PC-3 (cell line): ENCODE measurements at places on chromosomes 6 and 20.

- DNase-seq: peak; percentile 63
These were observed 64.9 kb upstream of the BHLHE23 start for GRCh38 chr20:63071541-63072181.

GRCh38 chr6:41371461-41371991 is 36.1 kb downstream of the NCR2 start:
- no peak for DNase-seq

GRCh38 chr6:27866357-27867050 is 45.7 kb downstream of the OR2B2 start:
- no peak for DNase-seq

GRCh38 chr20:47061549-47061948 is 166.9 kb downstream of the EYA2 start:
- DNase-seq: no peak

- DNase-seq: no peak
These were observed 155.2 kb downstream of the ZDHHC14 start for GRCh38 chr6:157536223-157536545.

GRCh38 chr6:35343835-35344550 is 1.6 kb downstream of the PPARD start:
- DNase-seq: no peak

DNA sequence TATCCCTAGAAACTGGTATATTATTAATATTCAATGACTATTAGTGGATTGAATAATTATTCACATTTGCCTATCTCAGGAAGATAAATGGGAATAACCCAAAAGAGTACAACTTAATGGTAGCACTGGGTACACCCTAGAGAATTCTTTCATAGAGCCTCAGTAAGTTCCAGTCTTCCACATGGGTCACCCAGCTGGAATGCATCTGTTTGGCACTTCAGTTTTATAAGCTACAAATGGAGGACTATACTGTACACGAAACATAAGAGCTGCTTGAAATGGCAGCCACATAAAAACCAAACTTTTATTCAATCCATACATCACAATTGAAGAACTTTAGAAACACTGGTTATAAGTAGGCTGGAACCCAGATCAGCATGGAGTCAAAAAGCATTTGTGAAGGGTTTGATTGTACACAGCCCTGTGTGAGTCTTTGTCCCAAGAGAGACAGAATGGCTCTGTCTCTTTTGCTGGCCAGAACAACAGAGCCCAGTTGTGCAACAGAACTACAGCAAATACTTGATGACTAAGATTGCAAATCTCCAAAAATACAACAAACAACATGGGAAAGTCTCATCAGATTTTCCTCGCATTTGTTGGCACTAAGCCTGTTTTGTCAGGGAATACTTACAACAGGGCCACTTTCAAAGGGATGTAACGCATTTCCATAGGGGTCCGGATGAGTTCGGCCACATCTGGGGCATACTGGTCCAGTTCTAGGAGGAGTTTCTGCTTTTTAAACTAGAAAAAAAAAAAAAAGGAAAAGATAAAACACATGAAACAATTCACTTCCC is 39.5 kb downstream of the PIGU start:
- DNase-seq: peak; percentile 39

DNA sequence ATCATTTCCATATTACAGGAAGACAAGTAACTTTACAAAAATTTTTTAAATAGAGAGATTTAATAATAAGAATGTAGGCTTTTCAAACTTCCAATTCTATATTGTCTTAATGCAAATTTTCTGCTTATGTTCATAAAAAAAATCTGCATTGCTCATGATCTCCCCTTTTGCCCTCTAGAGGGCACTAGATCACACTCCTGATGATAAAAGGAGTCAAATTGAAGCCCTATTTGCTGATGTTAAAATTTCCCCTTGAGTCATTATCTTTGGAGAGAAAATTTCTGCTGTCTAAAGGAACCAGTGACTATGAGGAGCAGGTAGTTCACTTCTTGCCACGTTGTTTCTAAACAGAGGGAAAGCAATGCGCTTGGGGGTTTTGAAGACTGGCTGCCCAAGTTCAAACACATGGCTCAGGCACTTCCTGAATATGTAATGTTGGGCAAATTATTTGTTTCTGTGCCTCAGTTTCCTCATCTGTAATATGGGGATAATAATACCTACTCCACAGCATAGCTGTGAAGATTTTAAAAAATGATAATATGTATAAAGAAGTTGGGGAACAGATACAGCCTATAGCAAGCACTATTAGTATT is 874.2 kb downstream of the TFAP2A start:
- peak; percentile 81 for DNase-seq

DNA sequence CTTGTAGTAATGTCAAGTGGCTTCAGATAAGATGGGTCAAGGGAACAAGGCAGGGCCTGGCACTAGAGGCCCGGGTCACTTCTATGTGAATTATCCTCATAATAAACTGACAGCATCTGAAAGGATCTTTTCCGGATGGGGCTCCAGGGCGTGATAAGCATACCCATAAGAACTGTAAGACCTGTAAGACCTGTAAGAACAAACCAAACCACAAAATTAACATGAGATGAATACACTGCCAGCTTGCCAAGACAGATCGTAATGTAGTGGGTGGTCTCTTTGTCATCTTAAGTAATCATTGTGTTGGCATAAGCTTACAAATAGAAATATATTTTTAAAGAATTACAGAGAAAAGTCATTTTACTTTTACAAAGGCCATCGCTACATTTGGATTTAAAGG is 334.9 kb downstream of the RFPL4B start:
- DNase-seq: no peak

DNA sequence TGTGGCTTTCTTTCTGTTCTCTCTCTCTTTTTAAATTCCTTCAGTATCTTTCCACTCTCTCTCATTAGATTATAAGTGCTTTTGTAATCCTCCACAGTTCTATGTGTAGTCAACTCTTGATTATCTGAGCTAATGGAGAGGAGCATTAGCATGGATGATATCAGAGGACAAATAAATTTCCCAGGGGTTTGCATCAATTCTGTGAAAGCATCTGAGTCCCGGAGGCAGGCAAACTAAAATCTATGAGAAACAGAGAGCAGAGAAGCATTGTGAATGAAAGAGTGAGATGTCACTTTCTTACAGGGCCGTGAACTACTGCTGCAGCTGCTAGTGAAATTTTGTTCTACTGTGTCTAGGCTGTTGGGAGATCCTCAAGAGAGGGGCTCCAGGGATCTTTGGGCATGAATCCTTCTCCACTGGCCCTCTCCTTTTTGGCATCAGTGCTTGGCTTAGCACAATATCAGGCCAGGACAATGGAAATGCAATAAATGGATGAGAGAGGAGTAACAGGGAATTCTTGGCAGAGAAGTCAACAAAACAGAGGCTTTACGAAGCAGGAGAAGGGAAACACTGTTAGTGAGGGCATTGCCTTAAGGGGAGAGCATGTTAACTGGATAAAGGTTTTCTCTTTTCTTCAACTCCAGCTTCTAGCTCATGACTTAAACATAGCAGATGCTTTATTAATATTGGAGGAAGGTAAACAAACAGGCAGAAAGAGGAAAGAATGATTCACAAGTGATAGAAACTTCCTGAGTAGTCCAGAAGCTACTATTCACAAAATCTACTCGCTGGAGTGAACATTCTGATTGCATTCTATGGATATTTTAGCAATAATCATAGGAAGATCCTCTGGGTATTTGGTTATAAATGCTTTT is 847.0 kb upstream of the MAP3K7 start:
- peak; percentile 48 for DNase-seq

GRCh38 chr6:71410681-71411080 is 122.1 kb downstream of the OGFRL1 start:
- no peak for DNase-seq

- no peak for DNase-seq
These were observed 144.1 kb upstream of the BACH2 start for GRCh38 chr6:90440586-90441283.

- DNase-seq: peak; percentile 26
These were observed 50.6 kb downstream of the GJA10 start for GRCh38 chr6:89944826-89945407.

GRCh38 chr6:37985355-37985754 is 165.8 kb downstream of the ZFAND3 start:
- no peak for DNase-seq

DNA sequence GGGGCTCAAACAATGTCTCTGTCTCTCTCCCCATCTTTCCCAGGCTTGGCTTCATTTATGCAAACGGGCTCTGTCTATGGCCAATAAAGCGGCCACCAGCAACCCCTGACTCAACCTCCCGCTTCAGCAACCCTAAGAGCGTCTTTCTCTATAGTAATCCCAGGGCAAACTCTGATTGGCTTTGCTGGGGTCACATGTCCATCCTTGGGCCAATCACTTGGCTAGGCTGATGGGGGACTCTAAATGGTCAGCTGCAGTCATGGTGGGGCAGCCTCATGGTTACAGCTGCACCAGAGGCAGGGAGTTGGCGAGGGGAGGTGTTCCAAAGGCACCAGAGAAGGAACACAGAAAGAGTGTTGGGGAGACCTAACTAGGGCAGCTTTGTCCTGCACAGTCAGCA is 68.5 kb upstream of the BLCAP start:
- no peak for DNase-seq

- DNase-seq: no peak
These were observed 9.1 kb downstream of the DYNLRB1 start for GRCh38 chr20:34525342-34525708.

DNA sequence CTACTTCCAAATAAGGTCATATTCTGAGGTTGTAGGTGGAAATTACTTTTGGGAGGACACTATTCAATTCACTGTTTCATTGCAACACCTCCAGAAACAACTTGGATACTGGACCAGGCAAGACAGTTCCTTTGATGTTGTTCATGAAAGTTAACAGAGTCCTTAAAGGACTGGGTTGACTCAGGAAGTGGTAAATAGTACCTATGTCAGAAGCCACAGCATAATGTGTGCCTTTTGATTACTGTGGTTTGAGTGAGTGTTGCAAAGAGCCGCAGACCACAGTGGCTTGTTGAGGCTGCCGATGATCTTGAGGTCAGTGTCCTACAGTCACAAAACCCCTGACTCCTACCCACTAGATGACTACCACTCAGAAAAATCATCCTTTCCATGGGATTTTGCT is 10.9 kb downstream of the IL20RA start:
- DNase-seq: peak; percentile 80
